Immature natural killer cell (primary cell): ENCODE measurements at places on chromosomes 1 and 21. TPM values are rescaled to one million over a fixed set of nuclear protein-coding genes. Genes with fewer than 3 reads are reported as not detected.

Gene THEM5
- not detected for polyA plus RNA-seq

Gene USH2A
- not detected for polyA plus RNA-seq

Gene CNKSR1
- polyA plus RNA-seq: not detected

Gene OR2L3
- polyA plus RNA-seq: not detected

Gene GBP5
- polyA plus RNA-seq: 212 TPM

Gene SPRR1A
- not detected for polyA plus RNA-seq

Gene SH3GLB1
- 86.4 TPM for polyA plus RNA-seq

Gene SERINC2
- not detected for polyA plus RNA-seq

Gene MSH4
- not detected for polyA plus RNA-seq

Gene ADORA1
- 0.18 TPM for polyA plus RNA-seq

Gene MYBPH
- polyA plus RNA-seq: not detected

Gene RGSL1
- polyA plus RNA-seq: not detected

Gene PROK1
- polyA plus RNA-seq: not detected

Gene GABRD
- not detected for polyA plus RNA-seq

GRCh38 chr1:12336413-12336812 is 106.6 kb downstream of the VPS13D start:
- H3K4me1 ChIP-seq: peaks cover 7% of the 10 kb centered on the region
- H3K4me3 ChIP-seq: no peak overlapping the region
- DNase-seq: no peak
- no peak overlapping the region for H3K27ac ChIP-seq
- H3K36me3 ChIP-seq: peaks cover 64% of the 10 kb centered on the region
- no peaks in the 10 kb centered on the region for H3K27me3 ChIP-seq

DNA sequence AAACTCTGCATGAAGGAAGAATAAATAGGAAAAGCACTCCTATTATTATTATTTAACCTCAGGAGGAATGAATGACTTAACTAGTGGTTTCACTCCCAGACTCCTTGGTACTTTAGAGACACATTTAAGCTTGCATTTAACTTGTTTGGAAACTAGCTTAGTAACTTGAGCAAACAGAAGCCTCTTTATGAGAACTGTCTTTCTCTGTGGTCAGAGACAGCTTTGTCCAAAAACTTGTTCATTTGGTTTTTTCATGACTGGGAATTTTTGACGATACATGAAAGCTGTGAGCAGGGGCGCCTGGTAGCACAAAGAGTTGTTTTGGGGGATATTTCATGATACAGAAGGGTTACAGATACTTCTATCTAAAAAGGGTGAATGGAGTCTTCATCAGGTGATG is 33.6 kb upstream of the VTCN1 start:
- no peak overlapping the region for H3K27ac ChIP-seq
- H3K27me3 ChIP-seq: peaks cover 13% of the 10 kb centered on the region
- H3K36me3 ChIP-seq: no peaks in the 10 kb centered on the region
- H3K4me3 ChIP-seq: no peak overlapping the region

GRCh38 chr1:215594640-215595039 is 27.5 kb downstream of the KCTD3 start:
- DNase-seq: no peak
- peaks cover 13% of the 10 kb centered on the region for H3K36me3 ChIP-seq
- H3K27ac ChIP-seq: no peak overlapping the region
- H3K27me3 ChIP-seq: peaks cover 2% of the 10 kb centered on the region
- H3K4me3 ChIP-seq: no peak overlapping the region

- no peak overlapping the region for H3K4me3 ChIP-seq
- peaks cover 20% of the 10 kb centered on the region for H3K4me1 ChIP-seq
- no peaks in the 10 kb centered on the region for H3K36me3 ChIP-seq
- no peak overlapping the region for H3K27ac ChIP-seq
- no peak for DNase-seq
Measured at GRCh38 chr1:25628741-25629421, 12.3 kb downstream of the MAN1C1 start.

DNA sequence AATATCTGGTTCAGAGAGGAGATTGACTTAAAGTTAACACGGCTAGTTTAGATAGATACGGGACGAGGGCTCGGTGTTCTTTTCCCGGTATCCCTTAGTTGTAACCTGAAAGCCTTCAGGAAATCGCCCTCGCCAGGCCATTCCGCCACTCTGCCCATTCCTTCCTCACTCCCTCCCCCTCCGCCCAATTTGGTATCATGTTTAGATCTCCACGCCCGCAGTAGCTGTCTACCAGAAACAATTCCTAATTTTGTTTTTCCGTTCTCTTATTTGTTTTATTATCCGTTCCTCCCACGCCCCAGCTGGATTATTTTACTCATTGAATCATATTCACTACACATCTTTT is 685 bp upstream of the VAMP4 start:
- peak overlapping the region; percentile 100 for H3K27ac ChIP-seq
- H3K36me3 ChIP-seq: no peaks in the 10 kb centered on the region
- H3K4me3 ChIP-seq: peak overlapping the region; percentile 99
- H3K27me3 ChIP-seq: peaks cover 7% of the 10 kb centered on the region

DNA sequence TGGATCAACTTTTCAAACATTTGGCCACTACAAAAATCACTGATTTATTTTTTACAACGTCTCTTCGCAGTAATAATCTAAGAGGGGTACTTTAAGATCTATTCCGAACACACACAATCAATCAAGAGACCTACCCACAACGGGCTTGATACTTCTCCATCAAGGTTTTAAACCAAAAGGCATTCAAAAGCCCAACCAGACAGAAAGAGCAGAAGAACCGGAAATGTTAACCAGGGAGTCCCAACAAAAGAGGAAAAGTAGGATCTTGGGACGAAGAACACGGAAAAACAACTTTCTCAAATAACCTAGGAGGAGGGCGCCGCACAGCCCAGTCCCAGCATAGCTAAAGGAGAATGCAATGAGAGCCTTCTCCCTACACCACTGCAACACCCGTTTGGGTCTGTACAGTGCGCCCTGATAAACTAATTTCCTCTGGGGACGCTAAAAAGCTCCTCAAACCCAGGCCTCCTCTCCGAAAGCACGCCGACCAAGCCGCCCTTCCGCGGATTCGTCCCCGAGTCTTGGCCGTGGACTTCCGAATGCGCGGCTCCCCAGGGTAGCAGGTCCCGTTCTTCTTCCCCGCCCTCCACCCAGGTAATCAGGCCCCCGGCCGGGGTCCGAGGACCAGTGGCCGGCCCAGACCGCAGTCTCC is 623 bp downstream of the RPL22 start:
- peak overlapping the region; percentile 99 for H3K4me3 ChIP-seq
- peak overlapping the region; percentile 86 for H3K27ac ChIP-seq
- peaks cover 9% of the 10 kb centered on the region for H3K36me3 ChIP-seq
- no peak for DNase-seq
- H3K4me1 ChIP-seq: peaks cover 45% of the 10 kb centered on the region
- peaks cover 8% of the 10 kb centered on the region for H3K27me3 ChIP-seq

- peaks cover 18% of the 10 kb centered on the region for H3K4me1 ChIP-seq
- peak; percentile 35 for DNase-seq
- peak overlapping the region; percentile 28 for H3K4me3 ChIP-seq
- peaks cover 8% of the 10 kb centered on the region for H3K27me3 ChIP-seq
- peak overlapping the region; percentile 86 for H3K27ac ChIP-seq
Measured at GRCh38 chr1:240666568-240667198, 54.7 kb upstream of the GREM2 start.

GRCh38 chr1:230176871-230177411 is 109.9 kb downstream of the GALNT2 start:
- H3K4me1 ChIP-seq: peaks cover 66% of the 10 kb centered on the region
- H3K36me3 ChIP-seq: peaks cover 5% of the 10 kb centered on the region
- DNase-seq: peak; percentile 59
- H3K27ac ChIP-seq: peak overlapping the region; percentile 93
- peak overlapping the region; percentile 87 for H3K4me3 ChIP-seq

GRCh38 chr1:5752746-5753548 is 239.3 kb downstream of the NPHP4 start:
- no peak for DNase-seq
- H3K4me1 ChIP-seq: no peaks in the 10 kb centered on the region
- peaks cover 1% of the 10 kb centered on the region for H3K27me3 ChIP-seq
- no peak overlapping the region for H3K4me3 ChIP-seq
- no peak overlapping the region for H3K27ac ChIP-seq

DNA sequence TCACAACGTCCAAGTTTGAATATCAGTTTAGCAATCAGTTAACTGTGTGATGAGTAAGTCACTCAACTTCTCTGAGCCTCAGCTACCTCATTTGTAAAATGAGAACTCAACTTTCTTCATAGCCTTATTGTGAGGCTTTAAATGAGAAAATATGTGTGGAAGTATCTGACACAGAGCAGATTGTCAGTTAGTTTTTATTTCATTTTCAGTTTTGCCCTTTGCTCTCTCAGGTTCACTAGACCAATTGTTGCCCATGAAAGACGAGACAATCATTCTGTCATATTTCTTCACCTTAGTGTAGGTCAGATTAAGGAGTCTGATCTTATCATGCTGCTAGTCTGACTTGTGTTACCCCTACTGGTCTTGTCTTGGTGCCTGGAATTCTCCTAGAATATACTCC is 232.8 kb upstream of the PTBP2 start:
- H3K4me1 ChIP-seq: no peaks in the 10 kb centered on the region
- no peak for DNase-seq
- no peak overlapping the region for H3K27ac ChIP-seq
- H3K36me3 ChIP-seq: no peaks in the 10 kb centered on the region
- H3K27me3 ChIP-seq: no peaks in the 10 kb centered on the region

GRCh38 chr21:29017639-29018237 is 1.4 kb downstream of the RWDD2B start:
- peak overlapping the region; percentile 90 for H3K27ac ChIP-seq
- peaks cover 42% of the 10 kb centered on the region for H3K4me1 ChIP-seq
- no peak for DNase-seq

- H3K4me3 ChIP-seq: no peak overlapping the region
- no peak overlapping the region for H3K27ac ChIP-seq
- no peak for DNase-seq
- H3K4me1 ChIP-seq: no peaks in the 10 kb centered on the region
- H3K27me3 ChIP-seq: peaks cover 2% of the 10 kb centered on the region
- H3K36me3 ChIP-seq: no peaks in the 10 kb centered on the region
Measured at GRCh38 chr1:110443451-110443850, 7.5 kb upstream of the PROK1 start.

DNA sequence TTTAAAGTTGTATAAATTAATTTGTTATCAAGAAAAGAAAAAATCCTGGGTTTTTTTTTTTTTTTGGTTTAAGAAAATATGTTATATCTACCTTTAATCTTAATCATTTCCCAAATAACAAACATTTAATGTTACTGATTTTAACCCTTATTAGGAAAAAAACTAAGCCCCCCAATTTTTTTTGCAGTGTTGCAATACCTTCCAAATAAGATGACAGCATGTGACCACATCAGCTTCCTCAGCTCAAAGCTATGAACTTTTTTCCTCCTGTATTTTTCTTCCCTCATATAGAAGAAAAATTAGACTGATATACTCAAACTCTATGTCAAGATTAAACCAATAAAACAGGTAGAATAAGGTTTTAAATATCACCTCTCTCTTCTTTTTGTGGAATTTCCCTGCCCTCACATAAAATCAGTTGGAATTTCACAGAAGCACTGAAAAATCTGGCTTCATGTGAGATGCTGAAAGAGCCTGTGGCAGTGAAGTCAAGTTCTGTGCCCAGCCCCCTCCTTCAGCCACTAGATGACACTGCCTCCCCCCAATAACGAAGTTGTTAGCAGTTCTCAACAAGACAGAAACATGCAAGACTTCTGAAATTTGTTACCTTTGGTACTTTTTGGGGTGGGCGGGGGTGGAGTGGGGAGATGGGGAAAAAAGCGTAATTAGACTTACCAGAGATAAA is 9.6 kb upstream of the SMYD2 start:
- H3K36me3 ChIP-seq: no peaks in the 10 kb centered on the region
- H3K4me1 ChIP-seq: no peaks in the 10 kb centered on the region
- no peak for DNase-seq
- H3K27ac ChIP-seq: no peak overlapping the region

DNA sequence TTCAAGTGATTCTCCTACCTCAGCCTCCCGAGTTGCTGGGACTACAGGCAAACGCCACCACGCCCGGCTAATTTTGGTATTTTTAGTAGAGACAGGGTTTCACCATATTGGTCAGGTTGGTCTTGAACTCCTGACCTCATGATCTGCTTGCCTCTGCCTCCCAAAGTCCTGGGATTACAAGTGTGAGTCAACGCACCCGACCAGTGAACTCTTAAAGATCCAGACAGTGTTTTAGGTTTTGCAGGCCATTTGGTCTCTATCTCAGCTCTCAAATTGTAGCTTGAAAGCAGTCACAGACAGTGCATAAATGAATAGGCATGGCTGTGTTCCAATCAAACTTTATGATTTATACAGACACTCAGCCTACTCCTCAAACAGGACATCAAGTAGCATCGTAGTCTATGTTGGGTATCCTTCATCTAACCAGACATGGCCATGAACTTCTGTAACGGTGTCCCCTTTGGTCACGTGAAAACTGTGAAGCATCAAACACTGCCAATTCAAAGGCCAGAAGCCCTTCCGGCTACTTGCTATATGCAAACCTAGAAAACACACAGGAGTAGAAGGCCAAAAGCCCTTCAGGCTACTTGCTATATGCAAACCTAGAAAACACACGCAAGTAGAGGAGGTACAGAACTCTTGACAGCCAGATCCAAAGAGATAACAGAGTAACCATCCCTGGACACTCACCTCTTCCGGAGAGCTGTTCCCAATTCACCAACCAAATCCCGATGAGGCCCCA is 3.1 kb downstream of the FUCA1 start:
- no peak for DNase-seq
- no peak overlapping the region for H3K4me3 ChIP-seq
- H3K36me3 ChIP-seq: peaks cover 18% of the 10 kb centered on the region
- no peak overlapping the region for H3K27ac ChIP-seq
- H3K27me3 ChIP-seq: peaks cover 4% of the 10 kb centered on the region
- H3K4me1 ChIP-seq: peaks cover 31% of the 10 kb centered on the region

GRCh38 chr1:188424176-188424575 is 1595.4 kb downstream of the PLA2G4A start:
- DNase-seq: no peak
- H3K4me3 ChIP-seq: no peak overlapping the region
- no peaks in the 10 kb centered on the region for H3K27me3 ChIP-seq
- H3K27ac ChIP-seq: no peak overlapping the region

DNA sequence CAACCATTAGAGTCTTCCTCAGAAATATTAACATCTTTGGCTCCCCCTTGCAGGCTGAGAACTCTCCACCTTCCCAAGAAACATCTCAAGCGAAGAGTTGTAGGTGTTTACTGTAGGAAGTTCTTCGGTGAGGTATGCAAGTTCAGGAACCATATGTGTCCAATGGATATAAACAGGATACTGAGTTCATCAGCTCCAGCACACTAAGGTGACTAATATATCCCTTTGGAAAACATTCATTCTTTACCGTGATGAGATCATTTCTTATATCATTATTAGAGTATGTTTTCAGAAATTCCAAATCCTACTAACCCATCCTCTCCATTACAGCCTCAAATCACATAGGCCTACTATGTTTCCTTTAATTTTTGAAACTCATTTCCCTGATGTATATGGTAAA is 37.3 kb upstream of the PRMT6 start:
- H3K4me3 ChIP-seq: no peak overlapping the region
- peaks cover 7% of the 10 kb centered on the region for H3K27me3 ChIP-seq
- no peak overlapping the region for H3K27ac ChIP-seq
- no peak for DNase-seq
- no peaks in the 10 kb centered on the region for H3K36me3 ChIP-seq
- H3K4me1 ChIP-seq: no peaks in the 10 kb centered on the region

GRCh38 chr1:19448491-19449439 is 36.6 kb downstream of the CAPZB start:
- H3K4me3 ChIP-seq: no peak overlapping the region
- H3K27ac ChIP-seq: peak overlapping the region; percentile 74
- DNase-seq: no peak
- peaks cover 7% of the 10 kb centered on the region for H3K36me3 ChIP-seq

GRCh38 chr1:225973158-225973557 is 26.0 kb downstream of the SDE2 start:
- peaks cover 5% of the 10 kb centered on the region for H3K27me3 ChIP-seq
- H3K4me1 ChIP-seq: peaks cover 16% of the 10 kb centered on the region
- DNase-seq: no peak
- no peak overlapping the region for H3K4me3 ChIP-seq
- no peak overlapping the region for H3K27ac ChIP-seq
